ENCODE measurements at places on chromosomes 16 and 17.

GRCh38 chr17:37219876-37220606 is 155.7 kb upstream of the C17orf78 start:
- no peak for DNase-seq

DNA sequence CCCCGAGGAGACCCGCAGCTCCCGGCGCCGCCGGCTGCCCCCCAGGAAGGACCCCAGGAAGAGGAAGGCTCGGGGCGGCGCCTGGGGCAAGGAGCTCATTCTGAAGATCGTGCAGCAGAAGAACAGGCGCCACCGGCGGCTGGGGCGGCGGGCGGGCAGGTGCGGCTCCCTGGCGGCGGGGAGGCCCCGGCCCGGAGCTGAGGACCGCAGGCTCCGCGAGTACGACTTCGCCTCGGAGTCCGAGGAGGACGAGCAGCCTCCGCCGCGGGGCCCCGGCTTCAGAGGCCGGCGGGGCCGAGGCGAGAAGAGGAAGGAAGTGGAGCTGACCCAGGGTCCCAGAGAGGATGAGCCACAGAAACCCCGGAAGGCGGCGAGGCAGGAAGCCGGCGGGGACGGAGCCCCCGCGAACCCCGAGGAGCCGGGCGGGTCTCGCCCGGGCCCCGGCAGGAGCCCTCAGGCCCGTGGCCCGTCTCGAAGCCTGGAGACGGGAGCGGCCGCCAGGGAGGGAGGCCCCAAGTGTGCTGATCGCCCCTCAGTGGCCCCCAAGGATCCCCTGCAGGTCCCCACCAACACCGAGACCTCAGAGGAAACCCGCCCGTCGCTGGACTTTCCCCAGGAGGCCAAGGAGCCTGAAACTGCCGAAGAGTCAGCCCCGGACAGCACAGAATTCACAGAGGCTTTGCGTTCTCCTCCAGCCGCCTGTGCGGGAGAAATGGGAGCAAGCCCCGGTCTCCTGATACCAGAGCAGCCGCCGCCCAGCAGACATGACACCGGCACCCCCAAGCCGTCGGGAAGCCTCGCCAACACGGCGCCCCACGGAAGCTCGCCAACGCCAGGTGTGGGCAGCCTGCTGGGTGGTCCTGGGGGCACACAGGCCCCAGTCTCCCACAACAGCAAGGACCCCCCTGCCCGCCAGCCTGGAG is 22.3 kb upstream of the ZFPM1 start:
- DNase-seq = no peak

DNA sequence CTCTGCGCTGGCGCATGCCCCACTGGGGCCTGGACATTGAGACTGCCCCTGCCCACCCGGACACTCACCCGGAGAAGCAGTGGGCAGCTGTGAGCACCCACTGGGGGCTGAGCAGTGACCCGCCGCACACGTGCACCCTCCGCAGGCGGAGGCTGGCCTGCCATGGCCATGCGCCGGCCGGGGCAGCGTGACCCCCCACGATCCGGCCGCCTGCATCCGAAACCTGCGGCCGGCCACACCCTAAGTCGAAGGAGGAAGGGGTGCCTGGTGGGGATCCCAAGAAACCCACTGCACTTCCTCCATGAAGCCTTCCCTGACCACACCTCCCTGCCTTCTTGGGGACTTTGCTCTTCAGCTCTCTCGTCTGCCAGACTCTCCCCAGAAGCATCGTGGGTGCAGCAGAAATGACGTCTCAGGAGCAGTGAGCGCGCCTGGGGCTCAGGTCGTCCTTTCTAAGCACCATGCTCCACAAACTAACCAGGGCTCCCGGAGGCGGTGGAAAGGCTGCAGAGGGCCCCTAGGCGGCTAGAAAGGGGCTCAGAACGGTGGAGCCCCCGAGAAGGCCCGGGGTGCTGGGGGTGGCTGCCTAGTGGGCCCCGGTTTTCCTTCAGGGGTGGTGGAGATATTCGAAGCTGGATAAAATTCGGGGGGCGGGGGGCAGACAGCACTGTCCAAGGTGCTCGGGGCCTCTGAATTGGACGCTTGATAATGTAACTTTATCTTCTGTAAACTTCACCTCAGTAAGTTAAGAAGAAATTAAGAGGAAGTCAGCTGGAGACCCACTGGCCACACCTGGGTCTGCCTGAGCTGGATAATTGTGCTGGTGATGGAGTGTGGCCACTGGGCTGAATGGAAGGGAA is 1.5 kb downstream of the TPSG1 start:
- no peak for DNase-seq

GRCh38 chr17:42537156-42537805 is 1.2 kb downstream of the NAGLU start:
- no peak for DNase-seq

DNA sequence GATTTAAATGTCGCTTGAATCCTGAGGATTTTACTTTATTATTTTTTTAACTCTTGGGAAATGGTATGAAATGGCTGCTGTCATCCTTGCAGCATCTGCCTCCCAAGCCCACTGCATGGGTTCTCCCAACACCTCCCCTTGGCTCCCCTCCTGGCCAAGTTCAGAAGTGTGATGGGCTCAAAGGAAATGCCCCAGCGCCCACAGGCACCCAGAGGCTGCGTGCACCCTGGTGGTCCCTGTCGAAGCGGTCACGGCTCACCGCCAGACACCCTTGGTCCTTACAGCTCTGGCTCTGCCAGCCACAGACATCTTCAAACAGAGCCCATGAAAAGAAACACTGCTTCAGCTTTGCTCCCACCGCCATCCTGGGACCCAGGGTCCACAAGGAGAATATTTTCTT is 334.7 kb downstream of the SOX9 start:
- DNase-seq = no peak

DNA sequence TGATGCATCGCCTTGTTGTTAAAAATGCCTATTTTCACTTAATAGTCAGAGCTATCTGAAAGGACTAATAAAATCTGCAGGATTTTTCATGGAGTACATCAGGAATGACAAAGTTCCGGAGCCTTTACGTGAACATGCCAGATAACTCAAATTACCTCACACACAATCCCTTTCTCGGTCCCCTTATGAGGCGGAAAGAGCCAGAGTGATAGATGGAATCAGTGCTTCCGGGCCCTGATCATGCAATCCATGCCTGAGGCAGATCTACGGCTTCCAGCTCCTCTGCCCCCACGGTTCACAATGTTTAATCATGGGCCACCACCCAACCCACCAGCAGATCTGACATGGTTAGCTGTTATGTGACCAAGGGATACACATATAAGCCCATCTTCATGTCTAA is 17.0 kb downstream of the VPS53 start:
- DNase-seq = no peak

DNA sequence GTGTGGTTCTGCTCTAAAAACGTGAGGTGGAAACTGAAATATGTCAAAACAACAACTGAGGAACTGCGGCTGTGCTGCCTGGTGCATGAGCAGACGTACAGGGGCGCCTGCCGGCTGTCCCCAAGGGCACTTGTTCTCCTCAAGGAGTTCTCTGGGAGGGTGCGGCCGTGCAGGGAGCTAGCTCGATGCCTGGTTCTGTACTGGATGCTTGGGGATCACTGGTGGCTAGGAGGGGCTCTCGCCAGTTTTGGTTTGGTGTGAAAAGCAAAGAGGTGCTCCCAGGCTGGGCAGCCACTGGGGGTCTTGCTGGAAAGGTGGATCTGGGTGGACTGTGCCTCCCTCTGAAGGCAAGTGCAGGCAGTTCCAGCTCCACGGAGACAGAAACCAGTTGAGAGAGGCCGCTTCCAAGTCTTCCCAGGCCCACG is 41.9 kb upstream of the ATP2A3 start:
- no peak for DNase-seq

DNA sequence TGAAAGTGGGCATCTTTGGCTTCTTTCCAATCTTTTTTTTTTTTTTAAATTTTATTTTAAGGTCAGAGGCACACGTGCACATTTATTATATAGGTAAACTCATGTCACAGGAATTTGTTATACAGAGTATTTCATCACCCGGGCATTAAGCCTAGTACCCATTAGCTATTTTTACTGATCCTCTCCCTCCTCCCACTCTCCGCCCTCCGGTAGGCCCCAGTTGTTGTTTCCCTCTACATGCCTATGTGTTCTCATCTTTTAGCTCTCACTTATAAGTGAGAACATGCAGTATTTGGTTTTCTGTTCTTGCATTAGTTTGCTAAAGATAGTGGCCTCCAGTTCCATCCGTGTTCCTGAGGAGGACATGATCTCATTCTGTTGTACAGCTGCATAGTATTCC is 108.5 kb downstream of the CYB561 start:
- no peak for DNase-seq

- no peak for DNase-seq
These were observed 40.1 kb downstream of the NKD1 start for GRCh38 chr16:50588276-50588675.

DNA sequence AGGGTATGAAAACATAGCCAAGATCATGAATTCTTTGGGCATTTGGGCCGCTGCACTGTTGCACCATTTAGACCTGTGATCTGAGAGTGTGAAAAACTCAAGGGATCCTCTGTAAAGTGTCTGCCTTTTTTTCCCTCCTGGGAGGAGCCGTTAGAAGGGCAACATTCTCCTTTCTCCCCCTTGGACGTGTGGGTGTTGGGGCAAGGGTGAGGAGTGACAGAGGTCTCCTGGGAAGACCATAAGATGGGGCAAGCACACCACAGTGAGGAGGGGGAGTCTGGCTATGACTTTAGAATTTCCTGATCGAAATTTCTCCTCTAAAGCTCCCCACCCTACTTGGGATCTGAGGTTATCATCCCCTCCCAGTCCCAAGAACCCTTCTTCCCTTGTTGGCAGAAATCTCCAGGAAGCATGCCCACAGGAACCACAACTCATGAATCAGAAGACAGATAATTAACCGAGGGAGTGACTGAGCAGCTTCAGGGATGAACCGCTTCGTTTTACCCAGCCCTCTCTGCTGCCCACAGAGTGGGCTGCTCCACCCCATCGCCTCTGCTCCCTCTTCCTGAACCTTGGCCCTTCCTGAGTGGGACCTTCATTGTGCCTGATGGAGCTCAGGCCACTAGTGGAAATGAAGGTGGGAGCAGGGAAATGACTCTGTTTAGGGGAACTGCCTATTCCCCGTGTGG is 4.2 kb downstream of the ITGB3 start:
- no peak for DNase-seq

- no peak for DNase-seq
These were observed 5.1 kb downstream of the ZFPM1 start for GRCh38 chr16:88458039-88458772.
